H9 (cell line): ENCODE measurements at places on chromosomes 4 and X.

DNA sequence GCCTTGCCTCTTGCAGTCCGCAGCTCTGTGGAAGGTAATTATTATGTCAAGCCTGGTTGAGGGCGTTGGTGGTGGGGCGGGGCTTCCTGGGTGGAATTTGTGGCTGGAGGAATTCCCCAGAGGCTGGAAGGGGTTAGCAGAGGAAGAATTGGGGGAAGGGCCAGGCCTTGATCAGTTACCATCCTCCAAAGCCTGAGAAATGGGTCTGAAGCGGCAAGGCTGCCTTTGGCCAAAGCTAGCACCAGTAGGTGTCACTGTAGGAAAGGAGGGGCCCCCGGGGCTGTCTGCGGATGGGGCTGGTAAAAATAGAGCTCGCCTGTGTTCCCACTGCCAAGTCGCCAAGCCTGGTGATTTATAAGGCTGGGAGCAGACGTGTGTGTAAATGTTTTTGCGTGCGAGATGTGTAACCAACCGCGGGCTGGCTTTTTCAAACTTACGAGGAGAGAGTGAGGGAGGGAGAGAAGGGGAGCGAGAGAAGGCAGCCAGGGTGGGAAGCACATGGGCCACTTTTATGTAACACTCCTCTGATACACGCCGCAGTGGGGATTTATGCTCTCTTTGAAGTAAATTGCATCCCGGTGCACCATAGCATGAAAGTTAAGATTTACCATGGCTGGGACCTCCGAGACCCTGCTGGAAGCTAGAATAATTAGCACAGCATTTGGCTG is 367.0 kb downstream of the BCOR start:
- DNase-seq = peak; percentile 92

DNA sequence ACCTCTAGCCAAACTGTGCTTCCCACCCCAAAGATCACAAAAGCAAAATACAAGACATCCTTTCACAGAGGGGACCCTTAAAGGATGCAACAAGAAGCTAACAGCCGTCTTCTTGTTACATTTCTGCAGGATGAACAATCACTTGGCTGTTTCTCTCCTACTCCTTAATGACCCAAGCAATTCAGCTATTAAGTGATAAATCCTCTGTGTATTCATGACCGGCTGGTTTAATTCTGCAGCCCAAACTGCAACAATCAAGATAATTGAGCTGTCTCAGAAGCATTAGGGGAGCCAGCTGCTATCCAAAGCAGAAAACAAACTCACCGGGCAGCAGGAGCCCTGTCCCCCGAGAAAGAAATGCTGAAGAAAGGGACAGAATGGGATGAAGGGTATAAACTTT is 85.9 kb upstream of the ACSL4 start:
- DNase-seq = no peak

GRCh38 chr4:85776096-85776495 is 301.1 kb downstream of the ARHGAP24 start:
- DNase-seq = no peak

GRCh38 chr4:65918212-65918611 is 247.9 kb upstream of the EPHA5 start:
- DNase-seq = no peak

GRCh38 chrX:32530802-32531403 is 680.4 kb downstream of the DMD start:
- no peak for DNase-seq

DNA sequence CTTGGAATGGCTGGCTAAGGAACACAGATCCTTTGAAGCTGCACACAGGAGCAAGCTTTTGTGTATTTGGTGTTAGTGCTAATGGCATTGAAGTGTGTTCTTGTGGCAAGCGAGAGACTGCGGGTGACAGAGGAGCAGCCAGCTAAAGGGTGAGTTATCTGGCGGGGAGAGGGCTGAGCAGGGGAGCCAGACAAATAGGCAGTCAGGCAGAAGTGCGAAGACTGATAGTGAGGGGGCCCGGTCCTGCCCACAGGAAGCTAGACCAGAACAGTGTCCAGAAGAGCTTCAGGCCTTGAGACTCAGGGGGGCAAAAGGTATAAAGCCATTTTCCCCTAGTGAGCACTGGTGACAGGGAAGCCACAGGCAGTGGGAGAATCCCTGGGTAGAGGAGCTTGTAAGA is 49.6 kb upstream of the MAMLD1 start:
- peak; percentile 15 for DNase-seq

- no peak for DNase-seq
Measured at GRCh38 chr4:53005808-53006207, 143.7 kb downstream of the RASL11B start.

DNA sequence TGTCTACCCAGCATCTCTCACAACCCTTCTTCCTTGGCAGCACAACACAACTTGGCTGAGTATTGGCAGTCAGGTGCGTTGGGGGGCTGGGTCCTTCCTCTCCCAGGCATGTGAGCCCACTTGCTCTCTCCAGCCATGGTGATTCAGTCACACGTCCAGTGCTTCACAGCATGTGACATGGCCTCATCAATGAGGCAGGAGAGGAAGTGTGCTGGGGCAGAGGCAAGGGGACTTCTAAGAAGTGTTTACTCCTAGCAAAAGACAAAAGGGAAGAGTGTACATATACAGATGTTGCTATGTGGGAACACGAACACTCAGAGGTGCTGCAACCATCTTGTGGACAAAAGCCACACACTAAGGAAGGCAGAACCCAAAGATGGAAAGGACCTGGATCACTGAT is 380.8 kb downstream of the FBXW7 start:
- DNase-seq = no peak

DNA sequence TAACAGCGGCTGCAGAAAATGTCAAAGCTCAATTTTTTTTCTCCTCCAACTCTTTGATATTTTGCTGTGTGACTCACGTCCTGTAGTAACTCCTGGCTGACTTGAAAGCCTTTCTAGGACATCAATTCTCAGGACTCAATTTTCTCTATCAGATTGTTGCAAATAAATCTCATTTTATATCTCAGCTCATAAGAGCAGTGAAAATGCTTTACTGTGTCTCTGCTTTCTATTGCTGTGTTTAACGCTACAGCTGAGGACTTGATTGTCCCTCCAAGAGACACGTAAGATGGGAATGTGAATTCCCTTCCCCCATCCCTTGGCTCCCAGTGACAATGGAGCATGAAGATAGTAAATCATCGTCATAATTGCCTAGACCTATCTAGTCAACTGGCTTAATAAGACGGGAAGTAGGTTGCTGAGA is 20.5 kb upstream of the CBR4 start:
- DNase-seq = no peak

GRCh38 chr4:123524958-123525628 is 128.5 kb downstream of the SPRY1 start:
- no peak for DNase-seq

- no peak for DNase-seq
Measured at GRCh38 chrX:139920316-139920715, 12.5 kb downstream of the ATP11C start.

DNA sequence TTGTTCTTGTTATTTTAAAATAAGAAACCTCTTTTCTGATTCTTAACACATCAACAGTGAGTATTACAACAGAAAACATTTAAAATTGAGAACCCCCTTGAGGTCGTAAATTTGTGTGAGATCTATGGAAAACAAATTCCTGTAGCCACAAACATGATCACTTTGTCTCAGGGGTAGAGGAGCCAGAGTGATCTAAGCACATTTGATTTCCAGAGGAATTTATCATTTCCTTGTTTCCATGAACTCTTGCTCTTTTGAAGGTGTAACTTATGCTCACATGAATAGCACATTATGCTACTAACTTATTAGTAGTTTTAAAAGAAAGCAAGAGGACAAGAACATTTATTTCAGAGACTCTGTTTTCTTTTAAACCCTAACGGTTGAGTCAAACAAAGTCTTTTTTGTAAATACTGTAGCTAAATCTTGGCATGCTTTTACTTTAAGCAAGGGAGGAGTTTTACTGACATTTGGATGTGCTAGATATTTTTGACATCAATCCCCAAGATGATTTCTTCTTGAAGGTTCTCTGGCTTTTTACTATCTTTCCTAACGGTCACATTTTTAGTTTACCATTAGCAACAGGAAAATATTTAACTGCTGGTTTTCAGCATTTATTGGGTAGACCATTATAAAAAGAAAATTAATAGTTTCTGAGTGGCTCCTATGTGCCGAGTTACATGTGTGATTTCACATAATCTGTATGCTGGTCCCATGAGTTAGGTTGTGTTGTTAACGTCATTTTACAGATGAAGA is 27.9 kb upstream of the ZCCHC12 start:
- DNase-seq = no peak

DNA sequence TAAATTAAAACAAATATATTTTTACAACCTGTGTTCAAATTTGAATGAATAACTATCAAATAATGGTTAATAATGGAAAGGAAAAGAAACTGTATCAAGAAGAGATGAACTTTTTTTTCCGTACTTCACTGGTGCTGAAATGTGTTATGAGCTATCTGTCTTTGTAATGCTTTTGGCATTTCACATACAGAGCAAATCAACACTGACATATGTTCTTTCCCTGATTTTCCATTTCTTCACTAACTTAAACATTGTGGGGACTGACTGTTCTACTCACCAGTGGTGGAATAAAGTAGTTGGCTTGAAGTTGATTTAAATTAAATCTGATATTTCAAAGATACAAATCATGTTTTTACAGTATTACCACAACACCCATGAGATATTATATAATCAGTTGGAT is 304.0 kb upstream of the BMP3 start:
- DNase-seq = no peak
